Activated CD8-positive, alpha-beta T cell treated with anti-CD3 and anti-CD28 coated beads, Interleukin-2, amount 10 ng/mL, durations not matched to agents 7 days and 5 days (primary cell): ENCODE measurements at places on chromosomes 2 and 18.

DNA sequence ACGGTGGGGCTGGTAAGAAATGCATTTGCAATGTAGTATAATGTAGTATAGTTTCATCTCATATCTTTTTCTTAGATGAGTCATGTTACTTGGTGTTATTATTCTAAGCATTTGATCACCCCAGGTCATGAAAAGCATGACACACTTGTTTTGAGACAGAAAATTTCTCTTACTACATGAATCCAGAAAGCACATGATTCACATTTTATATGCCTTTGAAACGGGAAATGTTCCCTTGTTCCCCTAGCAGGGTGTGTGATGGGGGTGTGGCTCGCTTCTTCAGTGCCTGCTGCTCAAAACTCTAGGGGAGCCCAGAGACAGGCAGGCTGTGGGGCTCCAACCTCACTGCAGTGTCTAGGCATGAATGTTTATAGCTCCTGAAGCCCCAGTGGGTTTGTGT, 116.0 kb upstream of the RAB27B start:
- DNase-seq, result no peak

DNA sequence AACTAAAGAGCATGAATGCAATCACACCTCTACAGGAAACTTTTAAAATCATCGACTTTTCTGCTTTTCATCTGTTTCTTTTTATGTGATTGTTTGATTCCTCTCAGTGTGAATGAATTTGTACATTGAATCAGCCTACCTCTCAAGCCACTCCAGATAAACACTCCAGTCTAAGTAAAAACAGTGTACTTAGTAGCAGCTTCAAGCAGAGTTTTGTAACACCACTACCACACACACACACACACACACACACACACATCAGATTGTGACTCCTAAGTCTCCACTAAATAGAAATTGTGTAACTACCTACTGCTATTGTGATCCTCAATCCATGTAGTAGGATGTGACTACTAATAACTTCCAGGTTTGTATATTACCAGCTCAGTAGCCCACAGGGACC, 65.3 kb upstream of the EPB41L5 start:
- no peak for DNase-seq

- DNase-seq, result no peak
Observed at GRCh38 chr2:65922030-65922429, 489.6 kb upstream of the SPRED2 start.

DNA sequence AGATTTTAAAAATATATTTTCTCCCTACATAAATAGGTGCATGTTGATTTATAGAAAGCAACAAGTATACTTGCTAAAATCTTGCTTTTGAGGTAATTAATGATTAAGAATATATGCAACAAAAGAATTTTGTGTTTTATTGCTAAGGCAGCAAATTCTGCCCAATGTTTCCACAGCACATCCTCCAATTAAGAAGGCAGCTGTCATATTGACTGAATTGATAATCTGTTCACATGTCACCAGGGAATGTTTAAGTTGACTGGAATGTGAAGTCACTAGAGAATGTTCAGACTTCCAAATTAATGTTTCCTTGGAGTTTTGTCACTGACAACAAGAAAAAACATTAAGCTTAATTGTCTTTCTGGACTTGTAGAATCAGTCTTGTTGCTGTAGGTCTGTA, 1602.7 kb upstream of the SLC39A10 start:
- no peak for DNase-seq

DNA sequence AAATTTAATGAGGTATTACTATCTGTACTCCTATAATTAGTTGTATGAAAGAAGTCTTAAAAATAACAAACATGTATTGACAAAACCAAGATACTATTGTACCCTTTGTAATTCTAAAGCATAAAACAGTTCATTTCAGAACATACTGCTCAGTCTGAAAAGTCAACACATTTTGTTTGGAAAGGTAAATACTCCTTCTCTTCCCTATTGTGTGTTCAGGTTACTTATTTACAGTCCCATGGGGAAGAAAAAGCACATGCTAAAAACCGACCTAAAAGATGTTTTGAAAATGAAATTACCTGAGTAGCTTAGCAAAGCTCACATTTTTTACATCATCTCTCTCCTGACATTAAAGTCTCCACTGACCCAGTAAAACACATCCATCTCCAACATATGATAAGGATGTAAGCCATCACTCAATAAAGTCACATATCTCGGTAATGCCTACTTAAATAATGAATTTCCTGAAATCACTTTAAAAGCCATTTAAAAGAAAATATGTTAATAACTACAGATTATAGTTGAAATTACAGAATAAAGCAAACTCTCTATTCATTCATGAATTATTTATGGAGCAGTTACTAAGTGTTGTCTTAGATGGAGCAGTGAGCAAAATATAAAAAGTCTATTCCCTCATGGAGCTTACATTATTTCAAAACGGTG, 75.6 kb upstream of the FZD5 start:
- no peak for DNase-seq

GRCh38 chr18:60149316-60149715, 223.3 kb downstream of the MC4R start:
- no peak for DNase-seq
